M059J (cell line): ENCODE measurements at places on chromosomes 16 and 17.

DNA sequence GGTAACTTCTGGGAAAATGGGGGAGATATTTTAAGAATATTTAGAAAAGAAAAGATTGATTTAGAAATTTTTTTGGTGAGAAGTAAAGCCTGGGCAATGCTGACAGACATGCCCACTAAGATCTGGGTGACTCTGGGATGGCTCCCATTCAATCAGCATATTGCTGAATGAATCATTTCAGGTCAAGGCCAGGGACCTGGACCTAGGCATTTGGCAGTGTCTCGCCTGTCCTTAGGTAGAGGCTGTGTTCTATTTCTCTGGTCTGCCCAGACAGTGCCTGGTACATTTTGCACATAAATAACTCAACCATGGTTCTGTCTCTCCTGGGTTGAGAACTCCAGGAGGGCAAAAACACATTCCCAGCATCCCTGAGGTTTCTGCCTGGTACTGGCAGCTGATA is 39.9 kb downstream of the SMPD3 start:
- no peak for DNase-seq

DNA sequence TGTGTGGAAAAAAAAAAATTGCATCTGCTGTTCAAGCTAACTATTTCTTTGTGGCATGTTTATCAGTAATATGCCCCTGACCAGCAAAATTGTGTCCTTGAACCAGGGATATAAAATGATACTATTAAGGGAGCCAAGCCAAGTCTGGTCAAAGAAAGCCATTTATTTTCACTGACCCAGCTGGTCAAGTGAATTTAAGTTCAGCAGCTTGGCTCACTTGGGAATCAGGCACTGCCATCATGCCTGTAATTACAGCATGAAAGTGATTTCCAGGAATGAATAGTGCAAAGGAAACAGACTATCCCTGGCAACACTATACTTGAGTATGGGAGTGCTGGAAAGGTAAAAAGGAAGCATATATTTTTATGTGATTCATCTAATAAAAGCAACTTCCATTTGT is 934.6 kb upstream of the CDH8 start:
- DNase-seq = no peak

DNA sequence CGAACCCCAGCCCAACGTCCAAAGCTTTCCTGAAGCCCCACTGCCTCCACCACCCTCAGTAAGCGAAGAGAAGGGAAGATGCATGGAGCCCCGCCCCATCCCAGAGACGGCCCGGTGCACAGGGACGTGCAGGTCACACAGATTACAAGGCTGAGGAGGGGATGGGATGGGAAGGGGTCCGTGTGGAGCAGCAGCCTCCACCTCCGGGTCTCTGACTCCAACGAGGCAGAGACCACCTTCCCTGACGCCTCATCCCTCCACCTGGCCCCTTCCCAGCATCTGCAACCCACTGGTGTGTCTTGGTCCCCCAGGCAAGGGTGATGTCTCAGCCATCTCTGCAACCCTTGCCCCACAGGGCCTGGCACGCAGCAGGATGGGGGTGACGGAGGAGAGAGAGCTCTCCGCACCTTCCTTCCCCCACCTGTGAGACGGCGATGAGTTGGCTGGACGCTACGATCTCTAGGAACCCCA is 58.5 kb downstream of the TBC1D16 start:
- no peak for DNase-seq

DNA sequence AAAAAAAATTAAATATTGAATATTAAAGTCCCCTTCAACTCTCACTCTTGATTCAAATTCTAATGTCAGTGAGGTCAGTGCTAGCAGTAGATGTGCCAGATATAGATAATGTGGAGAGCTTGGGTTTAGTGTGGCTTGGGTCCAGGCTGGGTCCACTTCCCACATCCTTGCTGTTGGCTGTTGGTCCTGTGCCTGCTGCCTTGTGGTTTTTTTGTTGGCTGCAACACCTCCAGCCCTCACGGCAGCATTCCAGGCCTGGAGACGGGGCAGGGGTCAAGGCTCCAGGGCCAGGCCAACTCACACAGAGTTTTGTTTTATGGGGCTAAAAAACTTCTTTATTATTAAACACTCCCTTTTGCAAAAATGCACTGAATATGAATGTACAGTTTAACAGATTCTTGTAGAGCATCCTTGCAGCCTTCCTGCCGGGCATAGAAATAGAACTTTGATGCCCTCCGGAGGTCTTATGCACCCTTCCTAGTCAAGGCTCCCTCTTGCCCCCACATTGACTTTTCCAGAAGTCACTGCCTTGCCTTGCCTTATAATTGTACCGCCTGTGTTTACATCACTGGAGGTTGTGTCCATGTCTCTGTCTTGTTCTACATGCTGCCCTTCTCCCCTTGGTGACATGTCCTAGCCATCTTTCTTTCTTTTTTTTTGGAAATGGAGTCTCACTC is 25.5 kb upstream of the MYO15B start:
- peak; percentile 91 for DNase-seq

DNA sequence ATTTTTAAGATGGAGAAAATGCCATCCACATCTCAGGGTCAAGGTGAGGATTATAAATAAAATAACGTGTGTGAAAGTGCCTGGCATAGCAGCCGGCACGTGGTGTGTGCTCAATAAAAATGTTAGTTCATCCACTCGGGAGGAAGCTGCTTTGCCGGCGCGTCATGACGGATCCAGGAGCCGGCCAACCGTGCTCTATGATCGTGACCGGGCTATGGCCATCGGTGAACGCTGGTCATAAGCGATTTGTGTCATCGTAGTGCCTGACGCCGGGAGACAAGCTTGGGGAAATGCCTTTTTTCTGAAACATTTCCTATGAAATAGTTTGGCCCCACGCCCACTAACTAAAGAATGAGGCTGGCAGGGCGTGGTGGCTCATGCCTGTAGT is 74.0 kb downstream of the CMC2 start:
- DNase-seq = peak; percentile 59

DNA sequence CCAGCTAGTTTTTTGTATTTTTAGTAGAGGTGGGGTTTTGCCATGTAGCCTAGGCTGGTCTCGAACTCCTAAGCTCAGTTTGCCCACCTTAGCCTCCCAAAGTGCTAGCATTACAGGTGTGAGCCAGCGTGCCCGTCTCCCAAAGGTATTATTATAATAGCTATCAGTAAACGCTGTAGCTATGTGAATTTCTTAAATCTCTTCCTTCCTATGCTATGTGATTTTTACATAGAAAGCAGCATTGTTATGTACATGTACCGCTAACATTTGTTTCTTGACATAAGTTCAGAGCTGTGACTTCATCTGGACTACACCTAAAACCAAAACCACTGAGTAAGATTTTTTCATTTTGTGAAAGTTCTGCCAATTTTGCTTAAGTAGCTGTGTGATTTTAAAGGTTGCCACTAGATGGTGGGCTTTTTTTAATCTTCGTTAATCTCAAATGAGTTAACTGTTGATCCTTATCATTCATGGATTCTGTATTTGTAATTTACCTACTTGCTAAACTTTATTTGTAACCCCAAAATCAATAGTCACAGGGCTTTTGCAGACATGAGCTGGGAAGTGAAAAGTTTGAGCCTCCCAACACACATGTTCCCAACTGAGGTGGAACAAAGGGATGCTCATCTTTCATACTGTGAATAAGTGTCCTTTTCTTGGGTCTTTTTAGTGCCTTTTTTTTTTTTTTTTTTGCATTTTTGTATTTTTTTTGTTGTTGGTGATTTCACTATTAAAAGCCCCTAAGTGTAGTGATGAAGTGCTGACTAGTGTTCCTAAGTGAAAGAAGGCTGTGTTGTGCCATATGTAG is 21.9 kb downstream of the PRKAR1A start:
- DNase-seq = no peak

DNA sequence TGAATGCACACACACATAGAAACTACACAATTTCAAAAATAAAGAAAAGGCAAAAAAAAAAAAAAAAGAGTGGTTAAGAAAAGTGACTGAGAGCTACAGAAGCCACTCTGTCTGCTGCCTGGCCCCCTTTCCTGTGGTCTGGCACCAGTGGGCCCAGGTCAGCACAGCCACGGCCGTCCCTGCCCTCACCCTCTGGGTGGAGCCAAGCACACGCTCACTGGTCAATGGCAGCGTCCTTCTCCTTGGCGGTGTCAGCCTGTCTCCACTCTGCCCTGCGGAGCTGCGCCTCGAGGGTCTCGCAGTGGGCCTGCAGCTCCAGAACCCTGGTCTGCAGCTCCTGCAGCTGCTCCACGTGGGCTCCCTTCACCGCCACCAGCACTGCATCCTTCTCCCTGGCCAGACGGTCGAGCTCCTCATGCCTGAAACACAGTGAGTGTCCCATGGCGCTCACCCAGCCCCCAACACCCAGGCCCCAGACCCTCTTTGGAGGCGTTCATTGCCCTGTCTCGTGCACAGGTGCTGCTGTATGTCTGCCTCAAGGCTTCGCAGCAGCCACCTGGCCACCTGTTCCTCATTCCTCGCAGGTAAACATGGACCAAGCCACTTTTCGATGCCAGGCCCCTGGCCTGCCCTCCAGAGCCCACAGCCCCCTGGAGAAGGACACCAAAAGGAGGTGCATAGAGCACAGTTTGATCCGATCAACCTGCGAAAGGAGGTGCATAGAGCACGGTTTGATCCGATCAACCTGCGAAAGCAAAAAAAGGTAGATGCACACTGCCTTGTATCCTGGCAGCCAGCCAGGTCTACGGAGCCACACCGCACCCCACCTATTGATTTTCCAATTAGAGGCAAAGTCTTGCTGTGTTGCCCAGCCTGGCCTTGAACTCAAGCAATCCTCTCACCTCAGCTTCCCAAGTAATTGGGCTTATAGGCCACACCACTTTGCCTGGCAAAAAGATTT is 24.4 kb downstream of the CCDC57 start:
- DNase-seq = no peak

DNA sequence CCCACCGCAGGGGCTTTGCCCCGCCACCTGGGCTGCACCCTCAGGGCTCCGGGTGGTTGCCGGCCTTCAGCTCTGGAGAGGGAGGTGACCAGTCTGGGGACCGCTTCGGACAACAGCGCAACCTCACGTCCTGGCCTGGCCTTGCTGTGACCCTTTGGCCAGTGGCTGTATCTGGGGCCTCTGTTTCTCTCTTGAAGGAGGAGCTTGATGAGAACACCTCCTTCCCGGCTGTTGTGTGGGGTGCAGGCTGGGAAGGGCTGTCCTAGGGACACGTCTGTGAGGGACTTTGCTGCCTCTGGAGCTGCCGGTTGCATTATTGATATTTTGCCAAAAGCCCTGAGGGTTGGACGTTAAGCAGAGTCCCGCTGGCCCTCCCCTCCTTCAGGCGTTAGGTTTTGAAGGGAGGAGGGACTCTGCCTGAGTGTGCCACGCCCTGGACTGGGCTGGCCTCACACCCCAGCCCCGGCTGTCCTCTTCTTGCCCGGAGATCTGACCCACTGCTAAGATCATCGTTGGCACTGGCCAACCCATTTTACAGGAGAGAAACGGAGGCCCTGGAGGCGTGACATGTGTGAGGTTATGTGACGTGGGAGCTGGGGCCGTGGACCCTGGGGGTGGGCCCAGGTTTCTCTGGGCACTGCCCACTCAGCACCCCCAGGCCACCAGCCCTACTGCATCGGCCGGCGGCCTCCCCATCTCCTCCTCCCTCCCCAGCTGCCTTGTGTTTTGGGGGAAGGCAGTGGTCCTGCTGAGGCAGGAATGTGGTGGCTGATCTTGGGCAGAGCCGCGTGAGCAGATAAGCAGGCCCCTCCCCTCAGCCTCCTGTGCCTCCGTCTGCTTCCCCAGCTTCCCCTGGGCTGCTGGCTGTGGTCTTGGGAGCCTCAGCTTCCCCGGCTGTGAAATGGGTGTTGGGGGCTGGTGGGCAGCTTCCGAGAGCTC is 8.5 kb downstream of the ZFPM1 start:
- DNase-seq = peak; percentile 21

DNA sequence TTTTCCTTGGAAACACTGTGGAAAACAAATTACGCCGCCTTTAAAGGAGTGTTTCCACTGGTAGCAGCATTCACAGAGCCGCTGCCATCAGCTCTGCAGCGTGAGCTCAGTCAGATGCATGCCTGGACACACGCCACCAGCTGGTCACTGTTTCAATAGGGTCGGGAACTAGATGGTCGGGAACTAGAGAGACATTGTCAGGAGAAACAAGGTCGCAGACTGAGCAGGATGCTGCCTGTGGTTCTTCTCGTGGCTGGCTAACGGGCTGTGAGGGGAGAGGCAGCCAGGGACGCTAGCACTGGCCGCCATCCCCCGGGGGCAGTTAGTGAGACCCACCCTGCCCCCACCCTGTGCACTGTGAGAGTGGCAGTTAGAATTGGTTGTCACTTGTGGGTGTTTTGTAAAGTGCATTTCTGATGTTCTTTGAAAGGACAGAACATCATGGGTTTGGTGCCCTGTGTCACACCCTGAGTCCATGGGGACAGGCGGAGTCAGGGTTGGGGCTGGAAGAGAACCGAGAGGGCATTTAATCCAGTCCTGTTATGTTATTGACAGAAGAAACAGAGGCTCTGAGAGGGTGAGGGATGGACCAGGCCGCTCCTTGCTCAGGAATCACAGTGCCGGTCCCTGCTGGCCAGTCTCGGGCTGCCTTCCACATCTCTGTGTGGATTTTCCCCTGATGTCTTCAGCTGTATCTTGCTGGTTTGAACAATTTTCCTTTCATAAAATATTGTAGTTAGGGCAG is 86.3 kb downstream of the SPECC1 start:
- peak; percentile 53 for DNase-seq

DNA sequence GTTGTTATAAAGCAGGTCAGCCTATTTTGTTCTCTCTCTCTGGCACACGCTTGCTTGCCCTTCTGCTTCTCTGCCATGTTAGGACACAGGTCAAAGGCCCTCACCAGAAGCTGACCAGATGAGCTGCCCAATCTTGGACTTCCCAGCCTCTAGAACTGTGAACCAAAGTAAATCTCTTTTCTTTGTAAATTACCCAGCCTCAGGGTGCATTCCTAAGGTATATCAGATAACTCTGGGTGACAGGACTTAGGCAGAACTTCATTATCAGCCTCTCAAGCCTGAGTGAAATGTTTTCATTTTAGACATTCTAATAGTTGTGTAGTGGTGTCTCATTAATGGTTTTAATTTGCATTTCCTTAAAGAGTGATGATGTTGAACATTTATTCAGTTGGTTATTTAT is 124.3 kb downstream of the CDRT15L2 start:
- no peak for DNase-seq

DNA sequence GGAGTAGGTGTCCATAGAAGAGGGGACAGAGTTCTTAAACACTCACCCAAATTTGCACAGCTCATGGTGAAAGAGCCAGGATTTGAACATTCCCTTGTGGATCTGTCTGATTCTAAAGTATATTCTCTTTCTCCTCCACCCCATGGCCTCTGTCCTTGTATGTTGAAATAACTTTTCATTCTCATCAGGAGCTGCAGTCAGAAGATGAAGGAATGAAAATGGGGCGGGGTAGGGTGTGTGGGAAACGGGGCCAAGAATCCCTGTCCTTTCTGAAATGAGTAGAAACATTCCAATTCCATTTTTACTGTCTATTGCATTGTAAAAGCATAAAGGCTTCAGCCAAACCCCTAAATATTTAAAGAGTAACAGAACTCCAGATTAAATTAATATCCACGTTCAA is 42.8 kb downstream of the NOG start:
- DNase-seq = no peak

DNA sequence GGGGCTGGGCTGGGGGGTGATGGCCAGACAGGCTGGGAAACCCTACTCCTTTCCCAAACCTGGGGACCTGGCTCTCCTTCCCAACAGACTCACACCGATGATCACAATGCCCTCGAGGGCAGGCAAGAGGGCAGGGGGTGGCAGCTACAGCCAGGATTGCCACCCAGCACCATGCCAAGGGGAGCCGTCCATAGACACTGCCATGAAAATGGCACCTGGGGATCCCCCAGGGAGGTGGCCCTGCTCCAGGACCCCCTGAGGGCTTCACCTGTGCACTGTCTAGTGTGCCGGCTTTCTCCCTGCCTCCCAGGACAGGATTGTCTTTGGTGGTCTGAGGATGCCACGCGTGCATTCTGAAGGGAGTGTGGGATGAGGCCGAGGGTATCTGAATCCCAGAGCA is 24.6 kb downstream of the RPH3AL start:
- no peak for DNase-seq
